ENCODE measurements at places on chromosomes 5 and 9.

- no peak for DNase-seq
Measured at GRCh38 chr5:10789726-10790125, 28.7 kb upstream of the DAP start.

GRCh38 chr9:22921742-22922141 lies 475.1 kb downstream of the DMRTA1 start:
- DNase-seq: no peak

- DNase-seq: no peak
Measured at GRCh38 chr5:148386041-148386440, 2.3 kb downstream of the FBXO38 start.

DNA sequence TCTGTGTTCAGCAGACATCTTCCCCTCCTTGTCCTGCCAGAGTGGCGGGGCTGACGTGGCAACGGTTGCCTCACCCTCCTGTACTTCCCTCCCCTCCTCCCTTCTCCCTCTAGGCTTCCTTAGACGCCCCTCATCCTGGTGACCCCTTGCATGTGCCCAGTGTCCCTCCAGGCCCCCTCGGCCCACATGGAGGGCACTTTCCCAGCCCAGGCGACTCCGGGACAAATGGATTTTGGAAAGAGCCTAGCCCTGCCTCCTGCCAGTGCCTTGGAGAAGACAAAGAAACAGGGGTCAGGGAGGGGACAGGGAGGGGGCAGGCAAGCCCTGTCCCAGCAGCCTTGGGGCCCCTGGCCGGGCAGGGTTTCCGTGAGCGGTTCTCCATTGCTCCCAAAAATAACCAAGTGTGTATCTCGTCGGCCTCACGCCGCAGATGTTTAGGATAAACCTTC lies 38.3 kb upstream of the NEURL1B start:
- no peak for DNase-seq

GRCh38 chr9:133064241-133065069 lies 2.7 kb downstream of the CEL start:
- DNase-seq: no peak

- DNase-seq: no peak
Measured at GRCh38 chr5:17177501-17178372, 39.7 kb upstream of the BASP1 start.

DNA sequence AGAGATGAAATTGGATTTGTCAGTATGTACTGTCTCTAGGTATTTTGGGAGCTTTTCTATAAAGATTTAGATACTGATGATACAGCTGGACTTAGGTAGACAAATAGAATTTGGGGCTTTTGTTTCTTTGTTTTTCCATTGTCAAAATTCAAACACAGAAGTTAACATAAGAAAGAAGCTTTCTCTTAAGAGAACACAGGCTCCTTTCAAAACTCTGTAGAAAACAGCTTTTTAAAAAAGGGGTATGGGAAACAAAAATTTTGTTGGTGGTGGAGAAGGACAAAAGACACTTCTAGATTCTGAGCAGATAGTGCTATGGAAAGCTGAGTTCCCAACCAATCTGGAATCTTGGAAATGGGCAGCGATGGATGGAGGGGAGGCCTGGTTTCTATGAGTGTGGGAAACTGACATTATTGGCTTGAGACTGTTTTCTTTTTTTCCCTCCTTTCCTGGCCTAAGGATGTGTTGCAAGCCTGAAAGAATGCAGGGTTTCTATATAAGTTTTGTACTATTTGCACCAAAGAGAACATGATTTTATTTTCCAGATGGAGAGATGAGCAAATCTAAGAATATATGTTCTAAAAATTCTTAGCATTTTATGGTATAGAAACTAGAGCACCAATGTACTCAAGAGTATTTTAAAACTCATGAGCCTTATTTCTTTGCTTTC lies 240.0 kb downstream of the PRR16 start:
- DNase-seq: no peak

- no peak for DNase-seq
Measured at GRCh38 chr5:166860426-166860825, 1431.0 kb upstream of the WWC1 start.

All from effector CD4-positive, alpha-beta T cell (primary cell).